T1000 (cell line): ENCODE measurements at places on chromosomes 5 and 9.

GRCh38 chr9:82302968-82303655, 314.5 kb downstream of the SPATA31D1 start:
- no peak for DNase-seq

GRCh38 chr9:75265525-75265972, 177.2 kb downstream of the OSTF1 start:
- DNase-seq, result no peak

GRCh38 chr5:151798674-151799073, 26.9 kb downstream of the G3BP1 start:
- no peak for DNase-seq

DNA sequence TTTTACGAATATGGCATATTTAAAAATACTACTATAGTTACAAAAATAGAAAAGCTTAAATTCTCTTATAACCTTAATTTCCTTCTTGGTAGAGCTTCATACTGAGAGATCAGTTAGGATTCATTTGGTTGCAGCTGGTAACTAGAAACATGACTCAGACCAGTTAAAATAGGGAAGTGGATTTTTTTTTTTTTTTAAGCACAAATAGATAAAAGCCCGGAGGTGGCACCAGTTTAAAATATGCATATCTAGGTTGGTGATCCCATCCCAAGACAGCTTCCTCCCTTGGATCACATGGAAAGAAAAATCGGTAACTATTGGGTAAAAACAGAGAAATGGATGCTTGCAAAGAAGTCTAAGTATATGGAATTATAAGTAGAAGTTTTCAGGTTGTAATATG, 1634.3 kb downstream of the MAT2B start:
- no peak for DNase-seq

DNA sequence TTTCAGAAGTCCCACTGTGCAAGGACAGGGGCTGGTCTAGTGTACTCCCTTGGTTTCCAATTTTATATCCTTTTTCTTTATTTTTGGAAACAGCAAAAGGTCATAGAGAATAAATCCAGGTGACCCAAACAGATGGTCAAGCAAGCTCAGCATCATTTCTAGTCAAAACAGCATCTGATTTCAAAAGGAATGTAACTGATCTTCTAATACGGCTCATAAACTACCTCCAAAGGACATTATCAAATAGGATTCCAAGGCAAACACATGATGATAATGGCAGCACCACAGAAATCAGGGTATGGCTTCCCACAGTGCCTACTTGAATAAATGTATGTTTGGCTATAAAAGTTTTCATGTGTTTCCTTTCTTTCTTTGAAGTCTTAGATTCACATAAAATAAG, 57.1 kb downstream of the SUSD1 start:
- no peak for DNase-seq

DNA sequence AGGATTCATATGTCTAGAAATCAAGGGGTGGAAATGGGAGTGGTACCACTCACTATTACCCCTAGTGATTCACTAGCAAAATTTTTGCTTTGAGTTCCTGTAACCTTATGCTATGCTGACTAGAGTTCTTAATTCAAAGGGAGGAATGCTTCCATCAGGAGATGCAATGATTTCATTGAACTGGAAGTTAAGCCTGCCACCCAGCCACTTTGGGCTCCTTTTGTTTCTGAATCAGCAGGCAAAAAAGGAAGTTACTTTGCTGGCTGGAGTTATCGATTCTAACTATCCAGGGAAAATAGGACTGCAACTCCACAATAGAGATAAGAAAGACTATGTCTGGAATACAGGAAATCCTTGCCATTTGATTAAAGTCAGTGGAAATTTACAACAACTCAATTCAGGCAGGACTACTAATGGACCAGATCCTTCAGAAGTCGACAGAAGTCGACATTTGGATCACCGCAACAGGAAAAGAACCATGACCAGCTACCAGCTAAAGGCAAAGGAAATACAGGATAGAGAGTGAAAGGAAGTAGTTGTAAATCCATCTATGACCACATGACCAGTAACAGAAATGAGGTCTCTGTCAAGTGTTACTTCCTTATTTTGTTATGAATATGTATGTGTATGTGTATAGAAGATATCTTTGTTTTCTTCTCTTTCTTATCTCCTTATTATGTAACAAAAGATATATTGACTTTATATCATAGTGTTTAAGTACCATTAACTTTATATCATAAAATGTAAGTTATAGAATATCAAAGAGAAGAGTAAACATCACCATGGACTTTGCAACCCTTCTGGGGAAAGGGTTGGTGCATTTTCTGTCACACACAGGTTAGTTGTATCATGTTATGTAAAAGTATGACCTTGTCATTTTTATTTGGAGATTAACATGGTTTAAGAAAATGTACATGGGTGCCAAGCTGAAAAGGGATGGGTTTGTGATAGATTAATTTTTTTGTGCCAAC, 198.7 kb upstream of the HAPLN1 start:
- no peak for DNase-seq

- DNase-seq, result no peak
These were observed 42.5 kb upstream of the ABCA1 start for GRCh38 chr9:104970271-104970987.

DNA sequence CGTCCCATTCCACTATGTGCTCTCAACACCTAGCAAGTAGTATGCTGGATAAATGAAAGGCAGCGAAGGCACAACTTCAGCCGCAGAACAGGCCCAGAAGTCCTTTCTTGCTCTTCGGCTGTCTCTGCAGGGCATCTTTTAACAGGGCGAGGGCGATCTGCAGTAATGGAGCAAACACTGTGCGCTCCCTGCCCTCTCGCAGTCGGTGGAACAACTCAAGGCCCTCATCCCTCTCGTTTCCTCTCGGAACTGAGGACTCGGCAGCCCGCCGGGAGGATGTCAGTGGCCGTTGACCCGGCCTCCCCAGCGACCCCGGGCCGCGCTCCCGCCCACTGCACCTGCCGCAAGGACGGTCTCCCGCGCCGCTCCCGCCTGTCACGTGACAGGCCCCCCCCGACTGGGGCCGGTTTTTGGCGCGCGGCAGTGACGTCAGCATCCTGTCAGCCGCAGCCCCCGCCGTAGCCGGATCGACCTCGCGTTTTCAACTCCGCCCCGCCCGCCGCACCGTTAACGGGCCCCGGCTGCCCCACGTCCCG, 1.1 kb downstream of the ZNF367 start:
- peak; percentile 58 for DNase-seq

DNA sequence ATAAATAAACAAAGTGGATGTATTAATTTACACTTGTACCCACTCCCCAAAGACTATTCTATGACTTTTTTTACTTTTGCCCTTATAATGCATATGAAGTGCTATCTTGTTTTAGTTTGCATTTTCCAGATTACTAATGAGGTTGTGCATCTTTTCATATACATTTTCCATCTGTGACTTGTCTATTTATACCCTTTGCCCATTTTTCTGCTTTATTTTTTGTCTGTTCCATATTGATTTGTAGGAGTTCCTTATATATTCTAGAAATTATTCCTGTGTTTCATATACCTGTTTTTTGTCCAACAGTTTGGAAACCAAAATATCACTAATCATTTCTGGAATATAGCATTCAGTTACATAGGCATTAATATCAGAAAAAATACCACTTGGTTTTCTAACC, 54.0 kb upstream of the SLC30A5 start:
- DNase-seq, result no peak

GRCh38 chr5:96703384-96703920, 41.3 kb downstream of the CAST start:
- DNase-seq, result no peak

DNA sequence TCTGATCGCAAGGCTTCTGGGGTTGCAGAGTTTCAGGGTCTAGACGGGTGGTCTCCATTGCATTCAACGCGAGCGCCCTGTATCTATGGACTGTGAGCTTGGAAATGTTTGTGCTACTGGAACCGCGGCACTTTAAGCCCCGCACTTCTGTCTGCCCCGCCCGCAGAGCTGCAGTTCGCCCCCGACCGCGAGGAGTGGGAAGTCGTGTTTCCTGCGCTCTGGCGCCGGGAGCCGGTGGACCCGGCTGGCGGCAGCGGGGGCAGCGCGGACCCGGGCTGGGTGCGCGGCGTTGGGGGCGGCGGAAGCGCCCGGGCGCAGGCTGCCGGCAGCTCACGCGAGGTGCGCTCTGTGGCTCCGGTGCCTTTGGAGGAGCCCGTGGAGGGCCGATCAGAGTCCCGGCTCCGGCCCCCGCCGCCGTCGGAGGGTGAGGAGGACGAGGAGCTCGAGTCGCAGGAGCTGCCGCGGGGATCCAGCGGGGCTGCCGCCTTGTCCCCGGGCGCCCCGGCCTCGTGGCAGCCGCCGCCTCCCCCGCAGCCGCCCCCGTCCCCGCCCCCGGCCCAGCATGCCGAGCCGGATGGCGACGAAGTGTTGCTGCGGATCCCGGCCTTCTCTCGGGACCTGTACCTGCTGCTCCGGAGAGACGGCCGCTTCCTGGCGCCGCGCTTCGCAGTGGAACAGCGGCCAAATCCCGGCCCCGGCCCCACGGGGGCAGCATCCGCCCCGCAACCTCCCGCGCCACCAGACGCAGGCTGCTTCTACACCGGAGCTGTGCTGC, 1.0 kb downstream of the ADAMTS19 start:
- peak; percentile 19 for DNase-seq

DNA sequence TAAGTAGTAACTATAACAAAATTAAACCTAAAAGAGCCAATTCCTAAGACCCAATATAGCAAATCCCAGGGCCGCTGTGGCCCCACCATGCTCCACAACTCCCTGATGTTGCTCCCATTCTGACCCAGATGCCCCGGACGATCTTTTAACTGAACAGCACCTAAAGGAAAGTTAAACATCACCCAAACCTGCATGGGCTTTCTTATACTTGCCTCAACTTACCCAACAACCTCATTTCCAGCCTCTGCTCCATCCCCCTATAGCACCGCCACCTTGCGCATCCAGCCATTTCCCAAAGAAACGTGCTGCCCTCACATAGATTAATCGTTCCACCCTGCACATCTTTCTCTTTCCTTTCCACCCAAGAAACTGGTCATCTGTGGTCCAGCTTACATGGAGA, 54.6 kb downstream of the ZNF354C start:
- no peak for DNase-seq

DNA sequence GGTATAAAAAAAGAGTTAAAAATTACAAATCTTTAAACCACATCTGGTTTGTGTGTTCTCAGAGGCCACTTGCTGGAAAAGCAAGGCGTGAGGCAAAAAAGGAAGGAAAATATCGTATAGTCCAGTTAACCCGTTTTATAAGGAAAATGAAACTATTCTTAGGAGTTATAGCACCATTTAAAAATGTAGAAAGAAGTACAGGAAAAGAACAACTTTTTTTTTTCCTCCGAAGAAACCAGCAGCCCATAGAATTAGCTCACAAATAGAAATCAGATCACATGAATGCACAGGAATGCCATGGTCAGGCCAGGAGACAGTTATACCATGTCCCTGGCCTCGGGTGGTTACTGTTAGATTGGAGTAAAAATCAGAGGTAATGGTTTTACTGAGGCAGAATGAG, 241.6 kb downstream of the FBXL7 start:
- no peak for DNase-seq

- DNase-seq, result no peak
These were observed 16.9 kb downstream of the ANKRD33B start for GRCh38 chr5:10580531-10581423.

DNA sequence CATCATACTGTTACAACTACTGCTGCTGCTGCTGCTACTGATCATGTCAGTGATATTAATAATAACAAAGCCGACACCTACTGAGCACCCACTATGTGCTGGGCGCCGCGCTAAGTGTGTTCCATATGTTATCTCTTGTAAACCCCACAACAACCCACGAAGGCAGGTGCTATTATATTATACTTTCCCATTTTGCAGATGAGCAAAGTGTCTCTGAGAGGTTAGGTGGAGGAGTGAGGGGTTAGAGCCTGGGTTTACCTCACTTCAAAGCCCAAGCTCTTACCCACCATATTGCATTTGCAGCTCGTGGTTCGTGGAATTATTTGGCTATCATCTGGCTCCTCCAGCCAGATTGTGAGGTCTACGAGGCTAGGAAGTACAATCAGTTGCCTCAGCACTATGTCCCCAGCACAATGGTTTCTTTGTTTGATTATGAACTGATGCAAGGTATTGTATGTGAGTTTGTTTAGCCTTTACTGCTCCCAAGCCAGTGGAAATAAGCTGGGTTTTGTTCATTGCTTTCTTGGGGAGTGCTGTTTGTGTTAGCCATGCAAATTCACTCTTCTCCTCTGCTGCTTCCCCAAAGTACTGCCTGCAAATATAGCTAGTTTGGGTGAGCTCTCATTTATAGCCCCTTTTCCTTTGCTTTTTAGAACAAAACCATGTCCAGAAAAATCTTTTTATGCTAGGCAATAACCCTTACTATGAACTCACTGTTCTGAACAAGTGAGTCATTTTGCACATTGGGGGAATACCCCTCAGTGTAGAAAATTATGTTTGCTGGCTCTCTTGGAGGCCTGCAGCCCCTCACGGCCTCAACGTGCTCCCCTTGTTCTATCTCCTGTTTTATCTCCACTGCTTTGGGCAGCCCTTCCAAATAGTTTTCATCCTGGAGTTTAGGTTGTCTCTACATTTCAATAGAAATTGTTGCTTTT, 47.9 kb downstream of the ALG2 start:
- no peak for DNase-seq

DNA sequence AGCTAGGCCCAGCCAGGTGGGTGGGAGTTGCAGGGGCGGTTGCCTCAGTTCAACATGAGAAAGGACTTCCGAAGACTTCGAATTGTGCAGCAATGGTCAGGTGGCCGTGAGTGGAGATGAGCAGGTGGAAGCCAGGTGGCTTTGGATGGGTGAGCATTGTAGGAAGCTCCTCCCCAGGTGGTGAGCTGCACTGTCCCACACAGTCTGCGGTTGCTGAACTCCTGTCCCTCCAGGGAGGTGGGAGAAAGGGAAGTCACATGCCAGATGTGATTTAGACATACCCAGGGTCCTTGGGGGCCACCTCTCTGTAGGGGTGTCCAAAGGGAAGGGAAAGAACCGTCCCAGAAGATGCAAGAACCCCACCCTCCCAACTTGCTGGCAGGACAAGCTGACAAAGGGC, 30.4 kb downstream of the COL15A1 start:
- no peak for DNase-seq

DNA sequence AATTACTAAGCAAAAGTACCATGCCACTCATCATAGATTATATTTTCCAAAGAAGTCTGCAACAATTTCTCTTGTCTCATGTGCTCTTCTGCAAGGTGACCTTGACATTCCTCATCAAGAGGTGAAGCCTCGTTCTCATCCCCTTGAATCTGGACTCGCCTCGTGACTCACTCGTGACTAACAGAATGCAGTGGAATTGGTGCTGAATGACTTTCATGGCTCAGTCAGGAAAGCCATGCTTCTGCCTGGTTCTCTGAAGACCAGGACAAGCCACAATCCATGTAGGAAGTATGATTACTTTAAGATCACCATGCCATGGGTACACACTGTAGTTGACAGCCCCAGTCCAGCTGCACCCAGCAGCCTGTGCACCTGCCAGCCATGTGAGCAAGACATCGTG, 335.8 kb downstream of the GADD45G start:
- DNase-seq, result no peak
